ENCODE measurements at places on chromosomes 4 and X.

DNA sequence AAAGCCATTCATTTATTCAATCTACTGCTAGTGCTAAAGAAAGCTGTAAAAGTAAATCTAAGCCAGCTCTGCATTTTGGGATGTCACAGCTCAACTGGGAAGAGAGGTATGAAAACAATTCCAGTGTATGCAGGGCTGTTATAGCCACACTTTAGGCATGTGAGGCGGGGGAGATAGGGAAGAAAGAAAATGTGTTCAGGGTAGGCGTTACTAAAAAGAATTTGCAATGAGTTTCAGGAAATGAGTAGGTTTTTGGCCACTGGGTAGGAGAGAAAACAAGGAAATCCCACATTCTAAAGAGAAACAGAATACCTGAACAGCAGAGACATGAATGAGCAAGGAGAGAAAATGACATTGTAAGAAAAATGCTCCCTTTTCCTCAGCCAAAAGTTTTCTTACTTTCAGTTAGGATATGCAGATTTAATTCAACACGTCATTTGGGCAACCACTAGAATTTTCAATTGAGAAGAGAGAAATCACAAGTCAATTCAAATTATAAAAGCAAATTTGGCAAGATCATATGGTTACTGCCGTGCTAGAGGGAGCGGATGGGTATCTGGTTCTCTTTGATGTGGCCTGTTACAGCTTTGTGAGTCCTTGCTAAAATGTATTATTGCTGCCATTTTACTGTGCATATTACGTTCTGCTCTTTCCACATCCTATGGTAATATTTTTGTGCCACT, 226.3 kb downstream of the KCNIP4 start:
- DNase-seq = no peak

GRCh38 chrX:7941390-7942042, 14.3 kb upstream of the PNPLA4 start:
- no peak for DNase-seq

DNA sequence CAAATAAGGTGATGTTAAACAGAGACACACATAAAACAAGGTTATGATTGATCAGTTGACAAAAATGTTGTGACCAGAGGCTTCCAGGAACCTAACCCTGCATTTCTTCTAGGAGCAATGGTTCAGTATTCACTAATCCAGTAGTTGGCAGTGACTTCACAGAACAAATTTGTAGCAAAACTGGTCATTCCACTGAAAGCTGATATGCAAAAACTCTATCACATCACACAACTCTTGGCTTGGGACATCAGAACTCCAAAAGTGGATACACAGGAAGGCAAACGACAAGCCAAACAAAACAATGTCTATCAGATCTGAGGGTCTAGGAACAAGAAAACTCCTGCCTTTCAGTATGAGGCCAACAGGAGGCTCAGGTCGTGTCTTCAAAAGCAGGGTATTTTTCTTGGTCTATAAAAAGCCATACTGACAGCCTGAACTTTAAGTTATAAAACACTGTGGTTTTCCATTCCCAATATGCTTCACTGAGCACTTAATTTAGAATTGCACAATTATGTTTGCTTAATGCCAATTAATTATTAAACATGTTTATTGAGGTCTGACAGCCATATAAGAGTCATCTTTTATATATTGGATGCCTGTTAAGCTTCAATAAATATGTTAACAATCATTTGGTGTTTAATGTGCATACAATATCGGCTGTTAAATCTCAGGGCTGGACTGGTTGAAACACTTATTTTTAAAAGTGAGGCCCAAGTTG, 45.6 kb downstream of the SOD3 start:
- no peak for DNase-seq

GRCh38 chrX:50536955-50537354, 66.3 kb upstream of the DGKK start:
- no peak for DNase-seq

DNA sequence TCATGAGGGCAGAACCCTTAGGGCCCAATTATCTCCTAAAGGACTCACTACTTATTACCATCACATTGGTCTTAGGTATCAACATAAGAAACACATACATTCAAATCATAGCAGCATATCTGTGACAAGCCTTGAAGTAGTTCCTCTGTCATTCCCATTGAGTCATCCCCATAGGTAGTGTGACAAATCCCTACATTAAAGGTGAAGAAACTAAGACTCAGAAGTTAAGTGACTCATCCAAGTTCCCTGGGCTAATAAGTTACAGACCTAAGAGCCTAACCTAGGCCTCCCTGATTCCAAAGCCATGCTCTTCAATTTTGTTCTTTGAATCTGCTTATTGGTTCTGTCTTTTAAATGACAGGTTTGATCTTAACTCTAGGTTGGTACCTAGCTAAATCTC, 58.2 kb downstream of the CD38 start:
- no peak for DNase-seq

DNA sequence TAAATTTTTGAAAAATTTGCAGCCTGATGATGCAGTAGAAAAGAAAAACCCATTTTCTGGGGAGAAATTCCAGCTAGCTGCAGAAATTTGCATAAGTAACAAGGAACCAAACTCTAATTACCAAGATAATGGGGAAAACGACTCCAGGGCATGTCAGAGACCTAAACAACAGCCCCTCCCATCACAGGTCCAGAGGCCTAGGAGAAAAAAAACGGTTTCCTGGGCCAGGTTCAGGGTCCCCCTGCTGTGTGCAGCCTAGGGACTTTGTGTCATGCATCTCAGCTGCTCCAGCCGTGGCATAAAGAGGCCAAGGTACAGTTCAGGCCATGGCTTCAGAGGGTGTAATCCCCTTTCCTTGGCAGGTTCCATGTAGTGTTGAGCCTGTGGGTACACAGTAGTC, 733.7 kb upstream of the CT83 start:
- DNase-seq = no peak

DNA sequence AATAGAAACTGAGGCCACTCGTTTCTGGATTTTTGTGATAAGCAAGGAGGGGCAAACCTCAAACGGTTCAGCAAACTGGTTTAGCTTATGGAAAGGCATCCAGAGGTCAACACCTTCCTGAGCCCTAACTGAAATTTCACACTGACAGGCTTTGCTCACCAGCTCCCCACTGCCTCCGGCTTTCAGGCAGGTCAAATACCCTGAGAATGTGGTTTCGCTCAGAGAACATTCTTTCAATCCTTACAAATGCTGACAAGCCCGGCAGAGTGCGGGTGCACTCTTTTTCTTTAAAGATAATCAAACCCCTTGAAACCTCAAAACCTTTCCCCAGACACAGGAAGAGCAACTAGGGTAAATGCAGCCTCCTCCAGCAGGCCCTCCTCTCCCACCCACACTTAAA, 41.5 kb downstream of the CD40LG start:
- no peak for DNase-seq

GRCh38 chr4:149306537-149306936, 509.1 kb downstream of the IQCM start:
- DNase-seq = no peak

- no peak for DNase-seq
Observed at GRCh38 chrX:255923-256331, 25.3 kb upstream of the PLCXD1 start.

GRCh38 chr4:156792462-156793085, 179.0 kb downstream of the PDGFC start:
- no peak for DNase-seq

GRCh38 chr4:43586813-43587212, 694.3 kb downstream of the GRXCR1 start:
- DNase-seq = no peak

- DNase-seq = no peak
Observed at GRCh38 chr4:138935-139334, 14.6 kb downstream of the ZNF718 start.

- no peak for DNase-seq
Observed at GRCh38 chr4:77202491-77202890, 45.5 kb downstream of the CCNG2 start.

DNA sequence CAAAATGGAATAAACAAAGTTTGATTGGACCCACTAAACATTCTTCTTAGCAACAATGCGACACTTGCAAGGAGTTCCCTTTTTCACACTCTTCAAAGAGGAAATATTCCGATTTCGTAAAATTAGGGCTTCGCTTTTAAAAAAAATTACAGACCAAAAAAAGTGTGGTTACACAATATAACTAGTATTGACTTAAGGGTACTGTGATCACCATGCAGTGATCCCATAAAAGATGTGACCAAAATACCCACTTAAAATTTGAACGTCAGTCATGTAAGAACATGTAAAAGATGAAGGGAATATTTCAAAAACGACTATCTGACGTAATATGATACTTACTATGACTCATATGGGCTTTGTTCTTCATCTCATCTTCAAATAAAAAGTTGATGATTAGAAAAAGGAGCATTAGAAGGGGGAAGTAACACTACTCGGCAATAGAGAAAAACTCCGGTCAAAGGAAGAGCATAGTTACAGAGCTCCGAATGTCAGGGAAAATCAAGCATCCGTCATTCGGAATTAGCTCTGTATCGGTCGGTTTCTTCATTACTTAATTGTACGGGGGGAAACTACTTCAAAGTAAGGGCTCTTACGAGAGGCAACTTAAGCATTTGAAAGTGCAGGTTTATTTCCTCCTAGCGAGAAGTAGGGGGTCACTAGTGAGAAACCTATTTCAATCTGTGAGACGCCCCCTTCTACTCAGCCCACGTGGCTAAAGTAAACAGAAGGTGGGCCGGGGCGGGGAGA, 1.3 kb upstream of the TET2 start:
- DNase-seq = no peak

GRCh38 chr4:164621886-164622521, 131.9 kb upstream of the SMIM31 start:
- peak; percentile 39 for DNase-seq

DNA sequence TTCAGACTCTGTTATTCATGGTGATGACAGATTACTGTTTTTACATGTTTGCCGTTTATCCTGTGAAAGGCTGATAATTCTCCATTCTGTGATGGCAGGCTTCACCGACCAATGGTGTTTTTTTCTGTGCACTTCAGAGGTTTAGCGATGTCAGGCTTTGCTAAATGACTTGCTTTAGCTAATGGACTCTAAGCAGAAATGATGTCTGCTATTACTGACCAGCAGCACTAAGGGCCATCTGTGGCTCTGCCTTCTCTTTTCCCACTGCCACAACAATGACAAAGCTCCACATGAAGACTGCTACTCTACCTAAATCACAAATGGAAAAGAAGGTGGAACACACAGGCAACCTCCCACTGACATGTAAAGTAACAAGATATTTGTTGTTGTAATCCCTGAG, 68.4 kb upstream of the ALB start:
- DNase-seq = no peak

DNA sequence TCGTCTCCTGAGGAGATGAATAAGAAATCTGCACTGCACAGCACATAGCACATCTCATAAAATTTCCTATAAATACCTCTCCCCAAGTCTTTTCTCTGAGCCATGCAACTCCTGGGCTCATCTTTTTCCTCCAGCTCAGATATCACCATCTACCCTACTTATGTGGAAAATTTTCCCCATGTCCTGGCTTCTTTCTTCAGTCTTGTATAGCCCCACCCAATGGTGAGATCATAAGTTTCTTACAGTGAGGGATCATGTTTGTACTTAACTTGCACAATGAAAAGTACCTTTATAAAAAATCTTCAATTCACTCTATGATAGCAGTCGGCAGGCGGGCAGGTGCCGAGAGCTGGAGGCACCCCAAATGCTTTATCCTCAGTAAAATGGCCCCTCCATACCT, 198.6 kb upstream of the S100G start:
- DNase-seq = no peak

- DNase-seq = no peak
Observed at GRCh38 chrX:16711893-16712547, 449 bp downstream of the CTPS2 start.

Data from foreskin melanocyte (primary cell).